Trophoblast cell (in vitro differentiated cells and primary cell): ENCODE measurements at places on chromosomes 2 and 18.

DNA sequence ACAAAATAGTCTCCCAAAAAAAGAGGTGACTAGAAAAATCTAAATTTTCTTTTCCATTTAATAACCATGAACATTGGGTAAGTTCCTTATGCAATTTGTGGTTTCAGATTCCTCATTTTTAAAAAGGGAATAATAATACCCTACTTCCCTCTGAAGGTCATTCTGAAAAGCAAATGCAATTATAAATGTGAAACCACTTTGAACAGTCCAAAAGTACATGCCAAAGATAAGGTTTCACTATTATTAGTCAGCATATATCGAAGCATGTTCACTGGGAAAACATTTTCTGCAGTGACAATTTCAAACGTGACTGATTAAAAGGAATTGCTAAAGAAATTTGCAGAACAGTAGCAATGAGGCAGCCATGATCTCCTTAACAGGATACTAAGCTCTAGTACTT lies 100.1 kb upstream of the RNF152 start:
- no peak for DNase-seq

GRCh38 chr2:11621410-11621809 lies 48.6 kb downstream of the NTSR2 start:
- no peak for DNase-seq

GRCh38 chr18:29501952-29502351 lies 1325.0 kb upstream of the CDH2 start:
- no peak for DNase-seq

DNA sequence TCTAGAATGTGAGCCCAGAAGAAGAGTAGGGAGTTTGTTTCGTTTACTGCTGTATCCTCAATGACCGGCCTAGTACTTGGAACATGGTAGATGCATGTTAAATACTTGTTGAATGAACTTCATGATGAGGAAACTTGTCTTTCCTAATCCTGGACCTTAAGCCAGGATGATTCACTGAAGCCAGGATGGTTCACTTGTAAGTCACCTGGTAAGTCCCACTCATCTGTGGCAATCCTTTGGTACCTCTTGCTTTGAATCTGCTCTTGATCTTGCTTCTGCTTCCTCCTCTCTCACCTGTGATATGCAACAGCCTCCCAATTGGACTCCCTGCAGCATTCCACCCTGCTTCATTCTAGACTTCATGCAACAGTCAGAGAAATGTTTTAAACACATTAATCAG lies 43.6 kb downstream of the QPCT start:
- DNase-seq, result peak; percentile 97

DNA sequence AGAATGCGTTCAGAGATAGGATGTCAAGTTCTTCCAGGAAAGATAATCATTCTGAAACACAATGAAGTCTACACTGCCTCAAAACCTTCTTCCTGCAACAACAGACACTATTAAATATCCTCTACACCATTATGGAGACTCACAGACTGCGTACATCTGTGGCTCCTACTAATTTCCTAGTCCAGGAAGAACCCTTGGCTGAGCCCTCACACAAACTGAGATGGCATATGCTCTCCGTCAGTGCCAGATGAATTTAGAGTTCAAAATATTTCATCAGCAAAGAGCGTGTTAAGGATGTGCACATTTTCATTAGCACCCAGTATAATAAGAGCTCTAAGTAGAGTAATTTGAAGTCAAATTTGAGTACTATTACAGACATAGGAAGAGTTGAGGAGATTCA lies 117.2 kb downstream of the TCF4 start:
- no peak for DNase-seq

- no peak for DNase-seq
Measured at GRCh38 chr2:234422981-234423431, 73.9 kb downstream of the ARL4C start.

DNA sequence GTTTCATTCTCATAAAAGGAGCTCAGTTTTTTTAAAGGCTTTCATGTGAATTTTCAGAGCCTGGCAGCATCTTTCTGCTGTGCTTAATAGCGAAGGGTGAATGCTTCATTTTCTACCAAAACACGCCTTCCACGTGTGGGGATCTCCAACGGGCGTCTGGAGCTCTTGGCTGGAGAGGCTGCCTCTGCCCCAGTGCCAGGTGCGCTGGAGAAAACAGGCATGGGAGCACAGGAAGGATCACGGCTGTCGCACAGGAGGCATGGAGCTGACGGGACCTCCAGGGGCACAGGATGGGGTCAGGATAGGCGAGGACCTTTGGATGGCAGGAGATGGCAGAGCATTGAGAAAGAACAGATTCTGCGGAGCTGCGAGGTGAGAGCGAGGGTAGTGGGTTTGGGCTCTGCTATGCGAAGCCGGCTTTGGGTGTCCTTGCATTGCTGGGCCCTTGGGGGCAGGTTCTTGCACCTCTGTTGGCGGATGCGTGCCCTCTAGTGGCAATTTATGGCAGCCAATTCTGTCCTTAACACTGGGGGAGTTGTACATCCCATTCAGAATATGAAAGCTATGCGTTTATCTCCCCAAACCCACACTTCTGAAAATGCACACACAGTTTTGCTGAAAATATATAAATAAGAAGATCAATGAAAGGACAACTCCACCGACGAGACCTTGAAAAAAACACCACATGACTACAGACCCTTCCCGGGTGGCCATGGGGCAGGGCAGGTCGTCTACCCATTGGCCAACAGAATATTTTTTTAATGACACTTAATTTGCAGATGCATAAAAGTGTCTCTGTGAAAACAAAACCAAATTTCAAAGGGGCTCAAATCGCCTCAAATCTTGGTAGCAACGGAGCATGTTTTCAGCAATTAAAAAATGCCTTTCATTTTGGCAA lies 90.4 kb upstream of the SLC35G4 start:
- peak; percentile 62 for DNase-seq

GRCh38 chr2:189258616-189259365 lies 79.2 kb upstream of the COL5A2 start:
- DNase-seq, result no peak
